SW 1271 (cell line): ENCODE measurements at places on chromosomes 4 and X.

DNA sequence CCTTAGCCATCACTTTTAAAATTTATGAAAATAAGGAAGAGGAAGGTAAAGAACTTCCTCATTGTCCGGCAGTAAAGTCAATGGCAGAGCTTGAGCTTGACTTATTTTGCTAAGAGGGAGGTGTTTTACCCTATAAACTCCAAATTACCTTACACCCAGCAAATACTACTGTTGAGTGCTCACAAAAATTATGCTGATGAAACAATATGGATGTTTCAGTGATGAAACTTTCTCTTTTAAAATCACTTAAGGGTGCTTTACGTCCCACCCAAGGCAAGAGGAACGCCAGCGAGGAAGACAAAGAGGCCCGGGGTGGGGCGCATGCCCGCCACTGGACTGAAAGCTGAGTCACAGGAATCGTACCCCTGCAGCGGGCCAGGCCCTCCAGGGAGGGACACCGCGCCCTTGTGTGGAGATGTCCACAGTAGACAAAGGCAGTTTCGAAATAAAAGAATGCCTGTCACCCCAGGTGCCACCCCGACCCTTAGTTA, 560 bp upstream of the TMSB4X start:
- no peak for DNase-seq

DNA sequence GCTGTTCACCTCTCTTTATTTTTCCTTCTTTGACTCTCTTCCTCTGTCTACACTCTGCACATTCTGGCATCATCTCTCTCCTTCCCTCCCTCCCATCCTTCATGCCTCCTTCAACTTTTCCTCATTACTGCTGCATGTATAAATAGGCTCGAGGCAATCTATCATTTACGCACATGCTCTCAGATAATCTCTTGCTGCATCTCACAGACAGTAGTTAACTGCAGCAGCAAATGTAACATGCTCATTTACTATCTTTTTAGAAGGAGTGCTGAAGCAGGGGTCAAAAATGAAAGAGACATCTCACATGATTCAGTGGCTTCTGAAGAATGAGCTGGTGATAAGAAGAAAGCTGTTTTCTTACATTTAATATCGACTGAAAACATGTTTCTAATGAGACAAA, 127.7 kb downstream of the RASL11B start:
- no peak for DNase-seq

DNA sequence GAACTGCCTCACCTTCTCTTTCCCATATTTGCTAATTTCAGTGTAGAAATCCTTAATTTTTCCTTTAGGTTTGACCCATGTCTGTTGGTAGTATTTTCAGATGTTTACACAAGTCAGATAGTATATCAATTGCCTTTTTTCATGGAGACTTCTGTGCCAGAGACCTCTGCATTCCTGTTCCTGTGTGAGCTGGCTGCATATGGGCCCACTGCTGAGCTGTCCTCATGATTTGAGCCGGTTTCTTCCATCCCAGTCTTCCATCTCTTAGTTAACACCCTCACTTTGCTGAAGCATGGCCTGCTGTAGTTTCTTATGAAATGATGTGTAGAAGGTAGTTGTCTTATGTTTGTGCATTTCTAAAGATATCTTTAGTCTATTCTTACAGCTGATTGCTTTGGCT, 40.0 kb downstream of the CDS1 start:
- DNase-seq = no peak

- DNase-seq = no peak
Observed at GRCh38 chr4:5960252-5960880, 57.9 kb downstream of the C4orf50 start.

DNA sequence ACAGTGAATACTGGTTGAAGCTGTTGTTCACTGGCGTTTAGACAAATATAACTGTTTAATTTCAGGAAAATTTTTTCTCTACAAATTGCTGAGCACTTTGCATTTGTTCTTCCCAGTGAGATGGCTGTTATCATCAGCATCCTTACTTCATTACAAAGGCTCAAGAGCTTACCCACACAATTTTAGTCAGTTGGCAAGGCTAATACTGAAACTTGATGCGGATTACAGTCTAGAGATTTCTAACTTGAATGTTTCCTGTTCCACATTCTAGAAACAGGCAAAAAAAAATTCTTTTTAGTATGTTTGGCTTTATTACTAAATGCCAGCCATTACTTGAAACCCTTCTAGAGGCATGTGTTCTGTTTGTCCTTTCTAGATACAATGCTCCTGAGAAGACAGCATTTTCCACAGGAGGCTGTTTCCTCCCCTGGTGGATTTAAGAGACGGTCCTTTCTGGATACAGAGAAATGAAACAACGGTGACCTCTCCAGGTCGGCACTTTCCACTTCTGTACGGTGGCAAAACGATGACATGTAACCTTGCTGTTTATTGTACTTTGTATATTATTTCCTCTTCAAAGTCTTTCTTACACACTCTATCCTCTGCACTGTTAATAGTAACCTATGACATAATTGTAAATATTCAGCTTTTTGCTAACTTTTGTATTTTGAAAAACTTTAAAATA, 80.9 kb downstream of the RFC1 start:
- DNase-seq = no peak

GRCh38 chrX:87517571-87518141, at the start of gene KLHL4:
TSS of gene KLHL4 (plus strand) at chrX:87517802. CDS start at chrX:87517894, 92 bp downstream.
- DNase-seq = peak; percentile 0

GRCh38 chr4:146846882-146847281, 98.8 kb downstream of the TTC29 start:
- no peak for DNase-seq

DNA sequence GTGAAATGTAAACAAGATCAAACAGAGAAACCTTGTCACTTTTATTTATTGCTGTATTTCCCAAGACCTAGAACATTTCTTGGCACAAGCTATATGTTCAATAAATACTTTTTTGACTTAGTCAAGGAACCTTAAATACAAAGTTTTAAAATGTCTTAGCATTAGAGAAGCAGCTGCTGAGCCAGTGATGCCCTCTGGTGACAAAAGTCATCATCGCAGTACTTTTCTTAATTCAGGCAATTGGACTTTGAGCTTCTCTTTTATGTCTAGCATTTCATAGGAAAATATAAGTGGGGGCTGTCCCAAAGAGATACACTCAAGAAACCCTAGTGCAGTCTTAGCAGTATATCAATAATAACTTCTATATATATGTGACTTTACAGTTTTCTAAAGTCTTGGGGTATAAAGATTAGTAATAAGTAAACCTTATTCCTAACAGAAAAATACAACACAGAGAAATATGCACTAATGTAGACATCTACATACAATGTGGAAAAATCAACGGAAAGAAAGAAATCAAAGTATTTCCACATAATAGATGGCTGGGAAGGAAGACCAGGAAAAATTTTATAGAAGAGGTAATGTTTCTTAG, 118.4 kb downstream of the DTHD1 start:
- peak; percentile 6 for DNase-seq

GRCh38 chrX:123626962-123627361, 105.9 kb downstream of the THOC2 start:
- no peak for DNase-seq

DNA sequence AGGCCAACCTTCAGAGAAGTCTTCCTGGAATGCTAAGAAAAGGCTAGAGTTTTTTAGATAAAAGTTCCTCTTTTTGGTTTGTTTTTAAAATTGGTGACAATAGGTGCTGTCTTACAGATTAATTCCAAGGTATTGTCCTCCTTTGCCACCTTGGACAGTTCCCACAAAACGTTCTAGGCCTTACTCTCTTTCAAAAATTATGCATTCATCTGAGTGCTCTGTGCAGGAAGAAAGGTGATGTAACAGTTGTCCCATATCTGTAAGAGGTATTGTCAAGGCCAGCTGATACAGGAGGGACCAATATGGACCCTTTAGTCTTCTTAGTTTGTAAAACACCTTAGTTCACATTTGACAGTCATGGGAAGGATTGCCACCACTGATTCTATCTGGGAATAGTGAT, 15.9 kb upstream of the CXCL5 start:
- DNase-seq = no peak

DNA sequence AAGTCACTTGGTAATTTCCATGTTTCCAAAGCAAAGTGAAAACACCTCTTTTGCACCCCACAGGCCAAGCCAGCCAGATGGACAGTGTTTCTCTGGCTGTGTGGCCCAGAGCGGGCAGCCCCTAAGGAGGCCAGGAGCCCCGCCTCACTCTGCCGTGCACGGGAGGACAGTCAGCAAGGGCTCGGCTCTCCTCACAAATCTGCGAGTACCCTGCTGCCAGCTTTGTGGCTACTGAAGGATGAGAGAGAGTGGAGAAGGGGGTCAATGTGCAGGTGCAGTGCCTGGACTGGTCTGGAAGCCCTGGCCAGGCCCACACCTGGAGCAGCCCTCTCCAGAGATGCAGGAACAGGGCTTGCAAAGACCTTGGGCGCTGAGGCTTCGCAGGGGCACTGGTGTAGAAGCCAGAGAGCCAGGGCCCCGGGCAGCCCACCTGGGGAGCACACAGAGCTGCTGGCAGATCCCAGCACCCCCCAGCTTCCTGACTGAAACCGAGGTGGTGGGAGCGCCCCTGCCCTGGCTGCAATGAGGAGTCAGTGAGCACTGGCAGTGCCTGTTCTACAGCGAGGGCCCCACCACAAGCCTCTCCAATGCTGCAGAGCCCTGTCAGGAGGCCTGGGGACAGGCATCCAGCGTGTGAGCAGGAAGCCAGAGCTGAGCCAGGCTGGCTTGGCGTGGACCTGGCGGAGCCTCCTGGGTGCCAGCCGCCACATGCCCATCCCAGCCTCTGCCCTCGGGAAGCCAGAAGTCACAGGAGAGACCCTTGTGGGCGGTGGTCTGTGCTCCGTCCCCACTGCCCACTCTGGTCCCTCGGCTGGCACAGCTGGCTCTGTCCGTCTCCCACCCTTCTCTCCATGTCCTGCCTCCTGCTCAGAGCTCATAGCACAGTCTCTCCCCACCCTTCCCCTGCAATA, 3.9 kb downstream of the SPON2 start:
- DNase-seq = no peak

- no peak for DNase-seq
Observed at GRCh38 chrX:41198410-41198809, 113.2 kb downstream of the USP9X start.

DNA sequence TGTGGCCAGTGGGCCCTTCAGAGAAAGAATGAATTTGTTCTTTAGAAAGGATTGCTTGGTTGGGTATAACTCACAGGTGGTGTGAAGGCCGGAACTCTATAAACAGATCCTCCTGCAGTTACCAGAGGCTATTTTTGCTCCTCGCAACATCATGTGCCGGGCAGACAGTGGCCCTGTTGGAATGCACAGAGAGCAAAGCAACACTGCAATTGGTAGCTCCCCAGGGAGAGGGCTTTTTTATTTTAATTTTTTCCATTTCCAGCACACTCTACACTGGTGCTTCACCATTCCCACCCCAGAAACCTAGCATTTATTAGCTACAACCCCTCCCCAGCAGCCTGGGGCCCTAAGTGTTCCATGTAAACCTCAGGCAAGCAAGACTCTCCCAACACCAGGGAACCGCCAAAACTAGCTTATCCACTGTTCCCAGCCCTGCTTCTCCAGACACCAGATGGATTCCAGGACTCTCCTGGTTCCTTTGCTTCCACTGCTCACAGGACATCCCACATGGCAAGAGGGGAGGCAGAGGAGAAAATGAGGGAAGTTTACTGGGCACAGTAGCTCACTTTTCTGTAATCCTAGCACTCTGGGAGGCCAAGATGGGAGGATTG, 75.1 kb upstream of the TMEM164 start:
- no peak for DNase-seq

GRCh38 chrX:50456712-50457484, 13.7 kb downstream of the DGKK start:
- DNase-seq = no peak

DNA sequence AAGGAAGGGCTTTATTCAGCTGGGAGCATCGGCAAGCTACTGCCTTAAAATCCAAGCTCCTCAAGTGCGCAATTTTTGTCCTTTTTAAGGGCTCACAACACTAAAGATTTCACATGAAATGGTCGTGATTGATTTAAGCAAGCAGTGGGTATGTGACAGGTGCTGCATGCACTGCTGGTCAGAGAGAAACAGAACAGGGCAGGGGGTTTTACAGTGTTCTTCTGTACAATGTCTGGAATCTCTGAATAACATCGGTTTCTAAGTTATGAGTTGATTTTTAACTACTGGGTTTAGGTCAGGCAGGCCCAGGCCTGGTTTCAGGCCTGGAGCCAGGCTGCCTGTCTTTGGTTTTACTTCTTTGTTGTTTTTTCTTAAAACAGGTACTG, 6.0 kb downstream of the UGT2B17 start:
- DNase-seq = no peak

DNA sequence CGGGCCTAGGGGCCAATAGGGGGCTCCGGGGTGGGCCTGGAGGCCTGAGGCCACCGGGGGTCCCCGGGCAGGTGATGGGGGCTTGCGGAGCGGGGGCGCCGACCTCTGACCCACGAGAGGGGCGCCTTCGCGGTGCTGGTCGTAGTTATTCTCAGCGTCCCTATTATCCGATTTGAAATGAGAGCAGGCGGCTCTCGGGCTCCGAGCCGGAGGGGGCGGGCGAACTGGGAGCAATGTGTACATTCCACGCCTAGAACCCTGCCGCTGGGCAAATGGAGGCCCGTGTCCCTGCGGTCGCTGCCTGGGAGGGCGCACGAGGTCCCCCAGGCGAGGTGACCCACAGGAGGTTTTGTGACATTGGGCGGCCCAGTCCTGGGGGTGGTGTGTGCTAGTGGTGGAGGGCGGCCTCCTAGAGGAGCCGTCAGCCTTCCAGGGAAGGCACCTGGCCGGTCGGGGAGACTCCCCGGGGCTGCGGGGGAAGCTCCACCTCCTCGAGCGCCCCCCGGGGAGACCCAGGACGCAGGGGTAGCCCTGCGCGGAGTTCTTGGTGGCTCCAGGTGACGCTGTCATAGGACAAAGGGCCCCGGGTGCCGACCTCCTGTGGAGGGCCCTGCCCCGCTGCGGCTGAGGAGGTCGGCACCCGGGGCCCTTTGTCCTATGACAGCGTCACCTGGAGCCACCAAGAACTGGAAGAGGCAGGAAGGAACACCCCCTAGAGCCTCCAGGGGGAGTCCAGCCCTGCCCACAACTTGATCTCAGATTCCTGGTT, 102.6 kb upstream of the PRKX start:
- DNase-seq = peak; percentile 2

GRCh38 chr4:74738464-74739143, 55.7 kb downstream of the BTC start:
- no peak for DNase-seq

DNA sequence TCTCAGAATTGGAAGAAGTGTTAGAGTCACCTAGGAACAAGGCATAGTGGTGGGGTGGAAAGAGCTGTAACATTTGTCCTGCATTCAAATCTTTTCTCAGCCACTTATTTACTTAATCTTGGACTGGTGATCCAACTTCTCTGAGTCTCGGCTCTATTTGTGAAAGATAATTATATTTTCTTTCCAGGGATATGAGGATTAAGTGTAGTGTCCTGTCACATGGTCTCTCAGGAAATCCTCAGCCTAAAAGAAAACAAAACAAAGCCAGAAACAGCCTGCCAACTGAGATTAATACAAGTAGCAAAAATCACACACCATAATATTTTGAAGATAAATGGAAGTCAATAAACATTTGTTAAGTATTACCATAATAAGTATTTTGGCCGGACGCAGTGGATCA, 33.3 kb upstream of the ETNPPL start:
- no peak for DNase-seq

GRCh38 chr4:29560452-29560851, 1159.7 kb upstream of the PCDH7 start:
- DNase-seq = no peak
